CD8-positive, alpha-beta memory T cell (primary cell): ENCODE measurements at places on chromosomes 4 and X. TPM values are rescaled to one million over a fixed set of nuclear protein-coding genes. Genes with fewer than 3 reads are reported as not detected.
A peak's percentile ranks its signal among the peaks of the same experiment; 100 is the strongest.

DNA sequence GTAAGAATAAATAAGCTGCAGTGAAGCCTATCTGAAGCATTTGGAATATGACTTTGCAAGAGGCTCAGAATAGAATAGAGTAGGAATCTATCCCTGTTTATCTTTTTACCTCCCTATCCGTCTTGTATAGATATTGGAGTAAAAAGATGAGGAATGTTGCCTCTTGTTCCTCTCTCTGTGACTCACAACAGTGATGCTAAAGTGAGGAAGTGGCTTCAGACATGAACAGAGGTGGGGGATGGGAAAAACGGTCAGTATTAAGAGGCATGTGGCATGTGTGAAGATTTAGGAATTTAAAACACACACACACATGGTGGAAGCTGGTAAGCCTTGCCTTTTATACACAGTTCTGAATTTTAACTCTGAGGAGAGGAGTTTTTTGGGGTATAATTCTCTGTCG, 3.8 kb upstream of the DCAF4L1 start:
- H3K27me3 ChIP-seq, result no peaks in the 10 kb centered on the region
- H3K4me1 ChIP-seq, result no peaks in the 10 kb centered on the region
- no peak for DNase-seq
- no peak overlapping the region for H3K4me3 ChIP-seq

Gene GPRASP2
- 0.37 TPM for total RNA-seq

Gene DOK7
- not detected for total RNA-seq

DNA sequence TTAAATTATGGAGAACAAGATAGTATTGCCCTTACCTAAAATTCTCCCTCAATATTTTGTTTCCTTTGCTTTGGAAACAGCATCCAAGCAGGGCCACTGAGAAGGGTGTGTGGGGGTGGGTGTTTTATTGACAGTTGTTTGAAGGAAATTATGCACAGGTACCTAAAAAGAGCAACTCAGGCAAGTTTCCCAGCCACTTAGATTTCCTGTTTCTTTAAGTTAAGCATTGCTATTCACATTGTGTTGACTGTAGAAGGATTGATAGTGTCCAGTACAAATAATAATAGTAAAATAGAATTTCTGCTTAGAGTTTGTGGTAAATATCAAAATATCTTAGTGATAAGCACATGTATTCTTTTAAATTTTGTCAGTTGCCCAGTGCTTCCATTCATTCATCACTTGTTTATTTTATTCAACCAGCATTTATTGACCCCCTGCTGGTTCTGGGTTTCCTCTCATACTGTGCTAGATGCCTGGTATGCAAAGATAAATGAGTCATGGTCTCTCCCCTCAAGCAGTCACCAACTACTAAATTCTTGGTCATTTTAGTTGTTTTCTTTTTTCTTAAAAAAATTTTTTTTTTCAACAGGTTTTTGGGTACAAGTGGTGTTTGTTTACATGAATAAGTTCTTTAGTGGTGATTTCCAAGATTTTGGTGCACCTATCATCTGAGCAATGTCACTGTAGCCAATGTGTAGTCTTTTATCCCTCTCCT, 50.0 kb downstream of the GALNT7 start:
- H3K27ac ChIP-seq, result no peak overlapping the region
- no peaks in the 10 kb centered on the region for H3K4me1 ChIP-seq
- no peaks in the 10 kb centered on the region for H3K27me3 ChIP-seq

DNA sequence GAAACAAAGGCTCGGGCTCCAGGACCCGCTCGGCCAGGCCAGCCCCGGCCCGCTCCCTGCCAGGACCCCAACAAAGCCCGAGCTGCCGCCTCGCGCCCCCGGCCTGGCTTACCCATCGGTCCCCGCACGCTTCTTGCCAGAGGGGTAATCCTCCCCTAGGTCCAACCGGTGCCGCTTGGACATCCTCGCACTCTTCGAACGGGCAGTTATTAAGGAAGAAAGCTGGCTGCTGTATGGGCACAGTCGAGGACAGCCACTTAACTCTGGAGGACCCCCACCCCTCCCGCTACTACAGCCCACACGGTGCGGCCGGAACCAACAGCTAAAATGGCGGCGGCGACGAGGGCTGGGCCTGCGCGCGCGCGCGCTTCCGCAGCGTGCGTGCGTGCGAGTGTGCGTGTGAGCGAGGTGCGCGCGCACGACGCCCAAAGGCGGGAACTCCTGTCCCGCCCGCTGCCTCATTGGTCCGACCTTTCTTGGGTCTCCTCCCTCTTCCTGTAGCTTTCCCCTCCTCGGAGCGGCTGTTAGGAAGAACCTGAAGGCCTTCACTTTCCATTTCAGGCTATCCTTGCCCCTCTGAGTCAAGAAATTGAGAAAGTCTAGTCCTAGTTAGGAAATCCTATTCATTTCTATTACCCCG, at the start of gene DHX15:
Gene DHX15 (minus strand): TSS at position 344 of the 640 bp plus-strand sequence. CDS start 161 bp downstream, at position 183.
- H3K27ac ChIP-seq, result peak within 1 kb of the TSS; percentile 93
- peak within 1 kb of the TSS; percentile 92 for H3K4me3 ChIP-seq
- H3K27me3 ChIP-seq, result no peaks in the 10 kb centered on the region
- peaks cover 29% of the 10 kb centered on the region for H3K4me1 ChIP-seq
- no peaks in the 10 kb centered on the region for H3K36me3 ChIP-seq
- peak; percentile 90 for DNase-seq

Gene CT45A5
- not detected for total RNA-seq

Gene UGT2B11
- total RNA-seq, result not detected

DNA sequence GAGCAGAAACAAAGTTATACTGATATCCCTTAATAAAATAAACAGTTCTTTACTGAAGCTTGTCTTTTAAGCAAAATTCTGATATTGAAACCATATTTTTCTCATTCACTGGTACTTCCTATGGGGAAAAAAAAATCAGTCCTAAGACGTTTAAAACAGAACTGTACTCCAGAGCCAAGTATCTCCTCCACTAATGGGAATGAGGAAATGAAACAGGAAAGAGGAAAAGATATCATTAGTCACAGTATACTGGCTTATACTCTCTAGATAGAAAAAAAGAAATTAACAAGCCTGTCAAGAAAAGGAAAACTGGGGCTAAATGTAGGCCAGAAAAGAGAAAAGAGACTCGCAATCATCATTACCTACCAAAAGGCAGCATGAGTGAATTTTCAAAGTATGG, 252.7 kb downstream of the CENPC start:
- H3K27ac ChIP-seq, result no peak overlapping the region
- DNase-seq, result no peak
- no peak overlapping the region for H3K4me3 ChIP-seq
- H3K36me3 ChIP-seq, result no peaks in the 10 kb centered on the region

GRCh38 chr4:56182356-56182755, 204.9 kb downstream of the AASDH start:
- no peak for DNase-seq
- no peak overlapping the region for H3K4me3 ChIP-seq
- H3K36me3 ChIP-seq, result no peaks in the 10 kb centered on the region
- H3K4me1 ChIP-seq, result no peaks in the 10 kb centered on the region
- no peak overlapping the region for H3K27ac ChIP-seq

DNA sequence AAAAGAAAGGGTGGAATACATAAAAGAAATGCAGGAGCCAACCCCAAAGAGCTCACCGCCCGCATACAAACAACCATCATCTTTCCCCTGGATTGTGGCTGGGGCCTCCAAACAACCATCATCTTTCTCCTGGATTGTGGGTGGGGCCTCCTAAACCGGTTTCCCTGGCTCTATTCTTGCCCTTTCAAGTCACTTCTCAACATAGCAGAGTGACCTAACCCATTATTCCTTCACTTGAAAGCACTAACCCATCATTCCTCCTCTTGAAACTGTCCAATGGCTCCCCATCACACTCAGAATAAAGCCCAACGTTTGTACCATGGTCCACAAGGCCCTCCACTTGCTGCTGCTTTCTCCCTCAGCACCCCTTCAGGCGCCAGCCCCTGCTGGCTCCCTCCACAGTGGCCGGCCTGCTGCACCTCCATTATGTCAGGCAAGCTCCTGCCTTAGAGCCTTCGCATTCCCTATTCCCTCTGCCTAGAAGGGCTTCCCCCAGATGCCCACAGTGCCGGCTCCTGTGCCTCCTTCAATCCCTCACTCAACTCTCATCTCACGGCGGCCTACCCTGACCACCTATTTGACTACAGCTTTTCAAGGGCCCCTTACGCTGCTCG, 24.1 kb downstream of the SMIM43 start:
- H3K27ac ChIP-seq, result no peak overlapping the region
- H3K4me1 ChIP-seq, result no peaks in the 10 kb centered on the region
- H3K27me3 ChIP-seq, result no peaks in the 10 kb centered on the region
- no peaks in the 10 kb centered on the region for H3K36me3 ChIP-seq

Gene HDX
- total RNA-seq, result 0.70 TPM

GRCh38 chr4:122346036-122346435, 32.8 kb upstream of the ADAD1 start:
- H3K36me3 ChIP-seq, result peaks cover 48% of the 10 kb centered on the region
- no peak overlapping the region for H3K27ac ChIP-seq
- no peaks in the 10 kb centered on the region for H3K27me3 ChIP-seq
- no peaks in the 10 kb centered on the region for H3K4me1 ChIP-seq
- DNase-seq, result no peak

Gene SUPT20HL2
- not detected for total RNA-seq

Gene CYLC1
- total RNA-seq, result not detected

Gene PCDH11X
- not detected for total RNA-seq

DNA sequence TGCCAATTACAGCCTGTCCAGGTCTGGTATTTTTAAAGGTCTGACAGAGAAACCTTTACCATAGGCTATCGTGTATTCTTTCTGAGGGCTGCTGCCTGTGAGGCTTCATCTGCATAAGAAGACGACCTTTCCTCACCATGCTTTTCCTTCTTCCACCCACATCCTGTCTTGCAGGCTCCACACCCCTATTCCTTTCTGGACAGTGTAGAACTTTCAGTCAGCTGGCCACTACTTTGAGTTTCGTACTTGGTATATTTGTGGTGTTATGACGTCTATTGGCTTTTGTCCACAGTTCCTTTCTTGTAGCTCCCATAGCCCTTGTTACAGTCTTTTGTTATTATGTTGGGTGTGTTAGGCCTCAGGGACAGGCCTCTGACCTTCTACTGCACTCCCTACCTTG, 311.4 kb downstream of the RAPGEF2 start:
- no peaks in the 10 kb centered on the region for H3K36me3 ChIP-seq
- no peak overlapping the region for H3K4me3 ChIP-seq
- no peaks in the 10 kb centered on the region for H3K4me1 ChIP-seq
- no peak for DNase-seq
- H3K27ac ChIP-seq, result no peak overlapping the region

GRCh38 chr4:85708468-85708867, 233.5 kb downstream of the ARHGAP24 start:
- no peak overlapping the region for H3K4me3 ChIP-seq
- H3K4me1 ChIP-seq, result no peaks in the 10 kb centered on the region
- no peak for DNase-seq
- H3K27me3 ChIP-seq, result no peaks in the 10 kb centered on the region

Gene SLC34A2
- total RNA-seq, result not detected

Gene SOD3
- not detected for total RNA-seq

DNA sequence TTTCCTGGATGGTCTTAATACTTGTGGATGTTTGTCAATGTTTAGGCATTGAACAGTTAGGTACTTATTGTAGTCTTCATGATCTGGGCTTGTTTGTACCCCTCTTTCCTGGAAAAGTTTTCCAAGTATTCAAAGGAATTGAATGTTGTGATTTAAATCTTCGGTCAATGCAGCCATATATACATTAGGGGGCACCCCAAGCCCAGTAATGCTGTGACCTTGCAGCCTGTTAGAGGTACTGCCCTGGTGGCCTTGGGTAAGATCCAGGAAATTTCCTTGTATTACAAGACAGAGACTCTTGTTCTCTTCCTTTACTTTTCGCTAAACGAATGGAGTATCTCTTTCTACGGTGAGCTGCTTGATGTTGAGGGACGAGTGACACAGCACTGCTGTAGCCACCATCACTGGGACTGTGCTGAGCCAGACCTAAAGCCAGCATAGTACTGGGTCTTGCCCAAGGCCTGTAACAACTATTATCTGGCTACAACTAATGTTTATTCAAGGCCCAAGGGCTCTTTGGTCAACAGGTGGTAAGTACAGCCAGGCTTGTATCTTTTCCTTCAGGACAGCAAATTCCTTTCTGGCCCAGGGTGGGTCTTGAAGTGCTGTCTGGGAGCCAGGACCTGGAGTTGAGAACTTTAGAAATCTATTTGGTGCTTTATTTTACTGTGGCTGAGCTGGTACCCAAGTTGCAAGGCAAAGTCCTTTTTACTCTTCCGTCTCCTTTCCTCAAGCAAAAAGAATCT, 118.3 kb upstream of the ATOH1 start:
- no peak for DNase-seq
- no peaks in the 10 kb centered on the region for H3K27me3 ChIP-seq
- no peak overlapping the region for H3K27ac ChIP-seq
- H3K4me1 ChIP-seq, result no peaks in the 10 kb centered on the region

GRCh38 chrX:38973322-38973721, 172.1 kb downstream of the MID1IP1 start:
- H3K27ac ChIP-seq, result no peak overlapping the region
- no peak overlapping the region for H3K4me3 ChIP-seq
- no peaks in the 10 kb centered on the region for H3K27me3 ChIP-seq
- DNase-seq, result no peak

GRCh38 chr4:1250921-1251772, 2.2 kb upstream of the CTBP1 start:
- peaks cover 62% of the 10 kb centered on the region for H3K4me1 ChIP-seq
- H3K4me3 ChIP-seq, result no peak overlapping the region
- no peaks in the 10 kb centered on the region for H3K36me3 ChIP-seq
- no peak for DNase-seq
- no peak overlapping the region for H3K27ac ChIP-seq
- H3K27me3 ChIP-seq, result no peaks in the 10 kb centered on the region

- H3K27ac ChIP-seq, result no peak overlapping the region
- H3K4me1 ChIP-seq, result no peaks in the 10 kb centered on the region
- no peaks in the 10 kb centered on the region for H3K36me3 ChIP-seq
These were observed 95.8 kb downstream of the IQCM start for GRCh38 chr4:149719806-149720205.

GRCh38 chrX:95629737-95630136, 1054.9 kb upstream of the DIAPH2 start:
- no peaks in the 10 kb centered on the region for H3K36me3 ChIP-seq
- H3K4me1 ChIP-seq, result no peaks in the 10 kb centered on the region
- H3K4me3 ChIP-seq, result no peak overlapping the region

Gene TBX22
- not detected for total RNA-seq

GRCh38 chr4:20621476-20621875, 78.8 kb upstream of the PACRGL start:
- H3K27me3 ChIP-seq, result no peaks in the 10 kb centered on the region
- H3K27ac ChIP-seq, result no peak overlapping the region
- no peaks in the 10 kb centered on the region for H3K36me3 ChIP-seq

DNA sequence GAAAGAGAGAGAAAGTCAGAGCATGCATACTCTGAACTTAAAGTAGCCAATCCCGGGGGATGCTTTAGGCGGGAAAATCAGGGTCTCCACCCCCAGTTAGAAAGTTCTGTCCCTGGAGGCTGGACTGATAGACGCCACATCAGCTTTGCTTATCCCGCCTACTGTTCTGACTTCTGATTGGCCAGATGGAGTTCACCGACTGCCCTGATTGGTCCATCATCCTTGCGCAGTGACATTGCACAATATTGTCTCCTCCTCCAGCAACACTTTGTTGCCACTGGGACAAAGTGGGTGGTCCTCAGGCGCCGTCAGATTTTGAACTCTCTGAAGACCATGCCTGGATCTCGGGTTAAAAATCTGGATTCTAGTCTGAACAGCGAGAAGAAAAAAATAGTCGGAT, 50.3 kb downstream of the SSX3 start:
- DNase-seq, result no peak
- no peak overlapping the region for H3K27ac ChIP-seq
- H3K4me1 ChIP-seq, result no peaks in the 10 kb centered on the region
- no peaks in the 10 kb centered on the region for H3K36me3 ChIP-seq
- H3K4me3 ChIP-seq, result no peak overlapping the region
- H3K27me3 ChIP-seq, result no peaks in the 10 kb centered on the region
